ENCODE measurements at places on chromosomes 6 and 20.
A peak's percentile ranks its signal among the peaks of the same experiment; 100 is the strongest.

GRCh38 chr20:20076297-20077065 lies 24.1 kb downstream of the CFAP61 start:
- no peak for DNase-seq

- DNase-seq: no peak
These were observed 130.1 kb upstream of the ASCC3 start for GRCh38 chr6:101011186-101011585.

- DNase-seq: no peak
These were observed 60.3 kb downstream of the SAMD3 start for GRCh38 chr6:130162421-130162820.

GRCh38 chr6:158914923-158915322 lies 85.1 kb downstream of the RSPH3 start:
- no peak for DNase-seq

DNA sequence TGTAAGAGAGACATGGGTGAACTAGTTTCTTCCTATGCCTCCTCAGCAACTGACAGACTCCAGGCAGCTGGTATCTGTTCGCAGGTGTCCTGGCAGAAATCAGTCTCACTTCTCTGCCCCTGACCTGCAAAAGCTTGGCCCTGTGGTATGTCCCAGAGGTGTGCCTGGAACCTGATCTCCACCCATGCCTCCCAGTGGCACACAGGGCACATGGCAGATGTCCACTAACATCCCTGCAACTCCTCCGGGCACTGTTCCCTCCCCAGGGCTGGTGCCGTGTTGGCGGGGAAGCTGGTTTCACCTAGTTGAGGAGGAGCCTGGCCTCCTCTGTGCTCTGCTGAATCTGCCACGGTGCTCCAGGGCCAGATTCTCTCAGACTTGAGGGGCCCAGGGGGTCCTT lies 123.3 kb upstream of the GGTLC1 start:
- DNase-seq: no peak

DNA sequence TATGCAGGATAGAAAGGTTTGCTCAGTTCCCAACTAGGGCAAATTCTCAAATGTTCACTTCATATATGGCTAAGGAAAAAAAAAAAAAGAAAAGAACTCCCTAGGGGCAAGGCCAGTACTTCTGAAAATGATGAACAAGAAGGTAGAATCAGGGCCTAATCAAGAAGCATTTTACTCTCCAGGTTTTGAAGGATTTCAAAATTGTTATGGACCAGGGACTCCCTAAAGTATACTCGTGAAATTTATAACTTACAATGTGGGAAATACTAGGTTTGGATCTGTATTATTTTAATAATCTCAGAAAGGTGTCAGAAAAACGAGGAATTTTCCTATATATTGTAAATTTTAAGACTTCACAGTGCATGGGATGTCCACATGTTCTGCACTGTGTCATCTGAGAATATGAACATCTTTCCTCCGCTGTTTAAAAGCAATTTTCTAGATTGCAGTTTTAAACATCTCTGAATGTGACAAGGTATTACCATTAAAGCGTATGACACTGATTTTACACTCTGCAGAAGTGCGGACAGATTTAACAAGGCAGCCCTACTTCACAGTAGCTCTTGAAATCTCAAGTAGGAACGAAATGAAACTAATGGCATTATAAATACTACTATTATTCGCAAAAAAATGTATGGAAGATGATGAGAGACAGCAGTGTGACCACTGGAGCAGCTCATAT lies 14.0 kb downstream of the PLAGL1 start:
- no peak for DNase-seq

DNA sequence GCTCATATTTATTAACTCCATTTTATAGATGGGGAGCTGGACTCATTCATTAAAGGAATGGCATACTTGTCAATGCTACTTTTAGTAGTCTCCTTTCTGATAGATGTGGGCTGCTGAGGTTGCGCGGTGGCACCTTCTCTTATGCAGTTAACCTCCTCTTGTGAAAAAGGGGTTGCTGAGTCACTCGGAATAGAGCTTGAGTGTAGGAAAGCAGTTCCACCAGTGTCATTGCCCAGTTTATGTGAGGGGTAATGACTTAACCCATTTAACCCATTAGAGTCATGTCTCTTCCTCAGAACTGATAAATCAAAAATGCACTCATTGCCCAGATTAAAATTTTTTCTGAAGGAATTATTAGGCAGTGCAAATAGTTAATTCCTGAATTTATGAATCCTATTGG lies 6.3 kb downstream of the MAPK14 start:
- no peak for DNase-seq

GRCh38 chr20:33674294-33675135 lies at the start of gene NECAB3:
Gene NECAB3, minus strand, starts transcription at chr20:33674428. Its CDS starts 76 bp downstream, at chr20:33674352.
- peak; percentile 34 for DNase-seq

DNA sequence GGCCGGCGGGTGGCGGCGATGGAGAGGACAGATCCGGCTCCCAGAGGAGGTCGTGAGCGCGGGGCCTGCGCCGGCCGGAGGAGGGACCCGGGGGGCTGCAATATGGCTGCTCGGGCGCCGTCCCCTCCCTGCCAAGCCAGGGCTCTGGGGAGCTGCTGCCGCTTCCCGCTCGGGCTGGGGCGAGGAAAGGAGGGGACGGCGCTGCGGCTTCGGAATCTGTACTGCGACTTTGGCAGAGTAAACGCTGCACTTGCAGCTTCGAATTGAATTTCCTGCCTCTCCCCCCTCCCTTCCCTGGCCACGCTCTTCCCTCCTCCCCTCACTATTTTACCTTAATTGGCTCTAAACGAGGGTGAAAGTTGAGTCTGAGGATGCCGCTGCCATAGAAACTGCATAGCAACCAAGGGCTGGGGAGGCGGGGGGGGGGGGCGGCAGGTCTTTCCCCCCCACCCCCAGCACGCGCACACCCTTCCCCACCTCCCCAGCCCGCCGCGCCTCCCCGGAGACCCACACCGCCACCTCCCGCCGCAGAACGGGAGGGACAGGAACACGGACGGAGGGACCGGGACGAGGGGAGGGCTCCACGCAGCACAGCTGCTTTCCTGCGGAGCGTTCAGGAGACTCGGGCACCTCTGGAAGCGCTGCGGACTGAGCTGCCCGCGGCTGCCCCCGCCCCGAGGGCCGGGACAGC lies 93.9 kb downstream of the RNASET2 start:
- DNase-seq: no peak

- no peak for DNase-seq
These were observed 116.6 kb downstream of the CBLN4 start for GRCh38 chr20:55888685-55889084.

- DNase-seq: no peak
These were observed 1.5 kb downstream of the MAFB start for GRCh38 chr20:40687384-40688128.

DNA sequence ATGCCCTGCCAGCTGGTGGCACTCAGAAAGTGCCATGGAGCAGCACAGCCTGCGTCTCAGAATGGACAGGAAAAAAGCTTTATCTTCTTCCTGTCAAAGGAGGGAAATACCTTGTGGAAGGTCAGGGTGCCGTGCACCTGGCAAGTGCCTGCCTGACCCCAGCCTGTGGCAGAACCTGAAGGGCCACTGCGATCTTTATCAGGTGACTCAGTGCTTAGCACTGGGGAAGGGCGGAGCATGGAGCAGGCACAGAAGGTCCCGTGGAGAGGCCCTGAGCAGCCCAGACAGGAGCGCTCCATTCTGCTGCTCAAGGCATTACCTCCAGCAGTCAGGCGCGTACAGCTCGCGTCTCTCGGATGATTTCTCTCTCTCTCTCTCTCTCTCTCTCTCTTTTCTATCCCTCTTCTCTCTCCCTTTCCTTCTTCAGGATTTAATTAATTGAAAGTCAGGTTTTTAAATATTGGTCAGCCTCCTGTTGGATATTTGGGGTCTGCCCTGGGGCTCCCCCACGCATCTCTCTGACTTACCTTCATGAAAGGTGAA lies 31.7 kb downstream of the FOXC1 start:
- no peak for DNase-seq

- no peak for DNase-seq
These were observed 39.4 kb downstream of the ITCH start for GRCh38 chr20:34402461-34402860.

- no peak for DNase-seq
These were observed 42.6 kb downstream of the DLL1 start for GRCh38 chr6:170248111-170248805.

- no peak for DNase-seq
These were observed 21.6 kb downstream of the MGME1 start for GRCh38 chr20:17990278-17990972.

DNA sequence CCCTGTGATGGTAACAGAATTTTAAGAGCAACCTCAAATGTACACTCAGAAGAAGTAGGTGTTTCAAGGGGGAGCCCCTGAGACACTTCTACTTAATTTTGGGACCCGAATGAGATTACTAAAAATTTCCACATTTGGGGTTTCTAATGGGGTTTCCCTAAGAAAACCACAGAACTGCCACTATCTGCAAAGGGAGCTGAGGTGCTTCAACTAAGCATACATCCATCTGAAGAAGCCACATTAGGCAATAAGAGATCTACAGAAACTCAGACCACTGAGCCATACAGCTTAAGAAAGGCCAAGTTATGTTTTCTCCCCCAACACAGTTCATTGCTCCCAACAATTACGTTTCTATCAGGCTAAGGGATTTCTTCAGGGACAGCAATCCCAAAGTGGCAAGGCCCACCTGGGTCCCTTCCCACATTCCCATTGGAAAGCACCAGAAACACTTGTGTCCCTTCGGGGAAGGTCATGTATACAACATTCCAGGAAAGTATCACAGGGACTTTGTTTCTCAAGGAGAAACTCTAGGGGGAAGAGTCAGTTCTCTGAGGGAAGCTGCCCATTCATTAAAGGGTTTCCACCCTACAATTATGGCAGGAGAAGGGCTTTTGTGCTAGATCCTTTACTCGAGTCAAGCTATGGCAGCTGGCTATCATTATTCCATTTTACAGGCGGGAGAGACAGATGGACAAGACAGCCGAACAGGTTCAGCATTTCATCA lies 5.0 kb downstream of the BCL2L1 start:
- DNase-seq: peak; percentile 31

GRCh38 chr6:152150196-152150595 lies 342.7 kb downstream of the ESR1 start:
- no peak for DNase-seq

DNA sequence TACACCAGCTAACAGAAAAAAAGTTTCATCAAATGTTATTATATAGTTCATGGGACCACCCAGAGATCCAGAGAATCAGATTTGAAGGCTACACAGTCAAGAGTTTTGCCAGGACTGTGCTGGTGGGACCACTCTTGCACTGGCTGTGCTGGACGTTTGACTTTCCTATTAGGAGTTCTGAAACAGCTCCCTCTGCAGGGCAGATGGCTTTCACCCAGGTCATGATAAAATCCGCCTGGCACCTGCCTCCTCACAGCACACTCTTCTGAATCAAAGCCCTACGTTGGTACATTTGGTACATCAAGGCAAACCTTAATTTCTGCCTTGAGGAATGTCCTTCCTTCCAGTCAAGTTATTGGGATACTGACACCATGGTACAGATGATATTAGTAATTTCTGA lies 302.1 kb downstream of the ZNF217 start:
- DNase-seq: peak; percentile 5

DNA sequence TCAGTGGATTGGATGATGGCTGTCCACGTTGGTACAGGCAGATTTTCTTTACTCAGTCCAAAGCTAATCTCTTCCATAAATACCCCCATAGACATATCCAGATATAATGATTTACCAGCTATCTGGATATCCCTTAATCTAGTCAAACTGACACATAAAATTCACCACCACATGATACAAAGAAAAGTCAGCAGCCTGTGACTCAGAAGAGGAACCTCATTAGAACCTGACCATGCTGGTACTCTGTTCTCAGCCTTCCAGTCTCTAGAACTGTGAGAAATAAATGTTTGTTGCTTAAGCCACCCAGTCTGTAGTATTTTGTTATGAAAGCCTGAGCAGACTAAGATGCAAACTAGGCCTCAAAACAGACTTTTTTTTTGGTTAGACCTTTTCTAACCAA lies 431.3 kb upstream of the RNF217 start:
- no peak for DNase-seq

GRCh38 chr6:99334526-99335127 lies 14.8 kb downstream of the FAXC start:
- DNase-seq: peak; percentile 75

GRCh38 chr6:121285041-121285440 lies 49.2 kb downstream of the TBC1D32 start:
- no peak for DNase-seq

- DNase-seq: no peak
These were observed 5.5 kb upstream of the CDSN start for GRCh38 chr6:31125586-31126363.

- DNase-seq: no peak
These were observed 11.2 kb downstream of the ZCCHC3 start for GRCh38 chr20:308427-309038.

DNA sequence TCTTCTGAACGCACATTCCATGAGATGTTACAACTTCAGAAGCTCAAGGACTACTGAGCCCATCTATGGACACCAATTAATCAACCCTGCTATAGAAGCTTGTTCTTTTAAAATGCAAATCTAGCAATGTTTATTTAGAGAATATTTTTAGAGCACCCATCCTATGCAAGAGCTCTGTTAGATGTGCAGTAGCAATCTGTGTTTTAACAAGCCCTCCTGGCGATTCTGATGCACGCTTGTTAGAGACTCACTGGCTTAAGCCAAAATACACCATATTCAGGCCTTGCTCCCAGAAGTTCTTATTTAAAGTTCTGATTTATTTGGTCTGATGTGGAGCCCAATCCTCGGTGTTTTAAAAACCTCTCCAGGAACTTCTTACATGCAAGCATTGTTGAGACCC lies 21.1 kb upstream of the ARG1 start:
- no peak for DNase-seq

- no peak for DNase-seq
These were observed 109.0 kb downstream of the HFE start for GRCh38 chr6:26195924-26196845.

GRCh38 chr6:39339096-39339867 lies 16.8 kb upstream of the KCNK16 start:
- no peak for DNase-seq

DNA sequence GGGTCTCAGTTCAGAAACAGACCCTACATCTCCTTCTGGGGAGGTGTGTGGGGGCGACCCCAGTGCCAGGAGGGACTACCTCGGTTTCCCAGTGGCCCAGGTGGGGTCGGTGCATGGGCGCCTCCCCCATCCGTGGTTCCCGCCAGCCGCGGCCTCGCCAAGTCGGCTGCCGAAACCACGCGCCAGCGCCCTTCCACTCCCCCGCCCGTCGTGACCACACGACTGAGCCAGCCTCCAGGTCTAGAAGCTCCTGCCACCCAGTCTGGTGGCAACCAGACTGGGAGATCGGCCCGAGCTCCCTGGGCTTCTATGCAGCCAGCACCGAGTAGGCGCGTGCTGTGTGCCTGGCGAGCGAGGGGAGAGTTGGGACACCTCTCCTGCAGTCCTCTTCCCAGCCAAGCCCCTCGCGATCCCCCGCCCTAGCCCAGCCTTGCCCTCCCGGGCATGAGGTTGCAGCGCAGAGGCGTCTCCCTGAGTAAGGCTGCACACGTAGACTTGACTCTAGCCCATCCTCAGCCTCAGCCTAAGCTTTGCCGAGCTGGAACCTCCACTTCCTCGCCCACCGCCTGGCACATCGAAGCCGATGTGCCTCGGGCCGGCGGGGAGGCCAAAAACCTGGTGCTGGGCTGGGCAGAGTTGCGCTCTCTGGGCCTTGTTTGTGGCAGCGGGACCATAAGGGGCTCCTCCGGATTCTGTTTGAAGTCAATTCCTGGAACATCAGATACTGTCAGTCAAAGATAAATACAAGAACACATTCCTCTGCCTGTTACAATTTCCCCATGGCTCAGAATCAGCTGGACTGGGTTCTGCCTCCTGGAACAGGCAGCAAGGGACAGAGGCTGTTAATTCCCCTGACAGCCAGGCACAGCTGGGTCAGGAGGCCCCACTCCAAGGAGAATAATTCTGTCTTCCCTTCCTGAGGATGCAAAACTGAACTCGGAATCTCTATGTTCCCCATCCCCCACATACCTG lies 1.5 kb upstream of the CPNE5 start:
- DNase-seq: no peak
